ENCODE measurements at places on chromosomes 3 and 15.

GRCh38 chr3:72830452-72831223, 17.6 kb downstream of the SHQ1 start:
- H3K4me3 ChIP-seq = no peak overlapping the region
- no peak for DNase-seq
- no peak overlapping the region for H3K27ac ChIP-seq
- peaks cover 10% of the 10 kb centered on the region for H3K36me3 ChIP-seq
- no peaks in the 10 kb centered on the region for H3K27me3 ChIP-seq

DNA sequence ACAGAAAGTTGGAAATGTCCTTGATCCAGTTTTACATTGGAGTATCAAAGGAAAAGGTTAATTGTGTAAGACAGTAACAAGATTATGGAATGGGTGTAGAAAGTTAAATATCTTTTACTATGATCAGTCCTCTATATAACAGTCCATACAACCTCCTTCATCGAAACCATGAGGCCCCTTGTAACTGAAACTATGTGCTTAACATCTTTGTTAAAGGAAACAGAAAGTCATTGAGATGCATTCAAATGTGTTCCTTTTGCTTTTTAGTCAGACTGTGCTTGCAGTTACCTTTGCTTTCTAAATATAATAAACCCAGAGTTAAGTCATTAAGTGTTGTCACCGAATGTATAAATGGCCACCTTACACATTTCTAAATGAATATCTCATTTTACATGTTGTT, 1298.5 kb downstream of the ROBO2 start:
- no peaks in the 10 kb centered on the region for H3K4me1 ChIP-seq
- no peaks in the 10 kb centered on the region for H3K36me3 ChIP-seq
- no peak overlapping the region for H3K4me3 ChIP-seq
- no peak overlapping the region for H3K27ac ChIP-seq
- DNase-seq = no peak

DNA sequence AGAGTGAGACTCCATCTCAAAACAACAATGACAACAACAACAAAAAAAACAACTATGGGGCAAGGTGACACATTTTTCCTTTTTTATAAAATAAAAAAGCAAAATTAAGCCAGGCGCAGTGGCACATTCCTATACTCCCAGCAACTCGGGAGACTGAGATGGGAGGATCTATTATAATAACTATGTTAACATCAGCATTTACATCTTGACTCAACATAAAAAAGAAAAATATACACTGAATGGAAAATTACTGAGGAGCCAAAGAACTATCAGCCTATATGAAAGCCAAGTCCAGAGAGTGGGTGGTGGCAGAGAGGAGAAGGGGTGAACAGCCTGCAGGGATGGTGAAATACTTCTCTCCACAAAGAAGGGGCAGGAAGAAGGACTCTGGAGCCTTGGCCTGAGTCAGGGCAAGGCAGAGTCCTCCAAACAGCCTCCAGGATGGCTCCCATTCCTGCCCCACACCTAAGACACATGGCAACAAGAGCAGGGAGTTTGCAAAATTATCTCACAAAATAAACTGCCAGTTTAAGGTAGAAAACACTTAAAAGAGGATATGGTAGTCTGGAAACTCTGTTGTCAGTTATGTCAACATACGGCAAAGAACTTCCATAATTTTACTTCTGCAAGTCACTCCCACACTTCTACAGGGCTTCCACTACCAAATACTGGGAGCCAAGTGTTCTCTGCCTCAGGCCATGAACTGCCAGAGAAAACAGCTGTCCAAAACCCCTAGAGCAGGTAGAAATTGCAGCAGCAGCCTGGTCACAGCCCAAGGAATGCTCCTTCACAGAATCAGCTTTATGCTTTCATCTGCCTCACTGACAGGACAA, 25.9 kb downstream of the HSPBAP1 start:
- H3K4me1 ChIP-seq = no peaks in the 10 kb centered on the region
- peaks cover 7% of the 10 kb centered on the region for H3K36me3 ChIP-seq
- no peak overlapping the region for H3K27ac ChIP-seq
- no peak for DNase-seq

- no peak overlapping the region for H3K4me3 ChIP-seq
- H3K27ac ChIP-seq = no peak overlapping the region
- DNase-seq = no peak
- no peaks in the 10 kb centered on the region for H3K27me3 ChIP-seq
- no peaks in the 10 kb centered on the region for H3K4me1 ChIP-seq
Observed at GRCh38 chr3:157167371-157168042, 7.6 kb upstream of the CCNL1 start.

DNA sequence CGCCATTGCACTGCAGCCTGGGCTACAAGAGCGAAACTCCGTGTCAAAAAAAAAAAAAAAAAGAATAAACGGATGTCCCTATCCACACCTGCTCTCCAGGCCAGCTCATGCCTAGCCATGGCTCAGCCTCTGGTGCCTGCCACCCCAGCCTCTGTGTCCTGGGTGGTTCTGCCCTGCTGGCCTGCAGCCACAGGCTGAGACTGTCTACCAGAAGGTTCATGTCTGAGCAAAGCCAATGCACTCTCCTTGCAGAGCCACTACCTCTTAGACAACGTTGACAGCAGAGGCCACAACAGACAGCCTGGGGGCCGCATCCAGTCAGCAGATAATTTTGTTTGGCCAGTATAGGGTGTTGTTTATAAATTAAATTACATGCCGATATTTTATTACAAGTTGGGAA, 127.7 kb downstream of the ASB7 start:
- no peaks in the 10 kb centered on the region for H3K27me3 ChIP-seq
- no peak for DNase-seq
- H3K4me1 ChIP-seq = peaks cover 5% of the 10 kb centered on the region
- H3K27ac ChIP-seq = no peak overlapping the region
- H3K36me3 ChIP-seq = no peaks in the 10 kb centered on the region
- no peak overlapping the region for H3K4me3 ChIP-seq

GRCh38 chr3:179194931-179195330, 46.8 kb downstream of the PIK3CA start:
- no peak overlapping the region for H3K4me3 ChIP-seq
- no peak overlapping the region for H3K27ac ChIP-seq
- peaks cover 8% of the 10 kb centered on the region for H3K4me1 ChIP-seq
- no peaks in the 10 kb centered on the region for H3K36me3 ChIP-seq
- DNase-seq = no peak
- H3K27me3 ChIP-seq = no peaks in the 10 kb centered on the region

DNA sequence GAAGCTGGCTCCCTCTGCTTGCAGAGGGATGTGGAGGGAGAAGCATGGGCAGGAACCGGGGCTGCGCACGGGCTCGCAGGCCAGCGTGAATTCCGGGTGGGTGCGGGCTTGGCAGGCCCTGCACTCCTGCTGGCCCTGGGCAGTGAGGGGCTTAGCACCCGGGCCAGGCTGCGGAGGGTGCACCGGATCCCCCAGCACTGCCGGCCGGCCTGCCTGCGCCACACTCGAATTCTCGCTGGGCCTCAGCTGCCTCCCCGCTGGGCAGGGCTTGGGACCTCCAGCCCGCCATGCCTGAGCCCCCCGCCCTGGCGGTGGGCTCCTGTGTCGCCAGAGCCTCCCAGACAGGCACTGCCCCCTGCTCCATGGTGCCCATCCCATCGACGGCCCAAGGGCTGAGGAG, 47.6 kb upstream of the SPATA12 start:
- H3K27ac ChIP-seq = no peak overlapping the region
- no peaks in the 10 kb centered on the region for H3K4me1 ChIP-seq
- no peaks in the 10 kb centered on the region for H3K27me3 ChIP-seq
- no peak overlapping the region for H3K4me3 ChIP-seq

DNA sequence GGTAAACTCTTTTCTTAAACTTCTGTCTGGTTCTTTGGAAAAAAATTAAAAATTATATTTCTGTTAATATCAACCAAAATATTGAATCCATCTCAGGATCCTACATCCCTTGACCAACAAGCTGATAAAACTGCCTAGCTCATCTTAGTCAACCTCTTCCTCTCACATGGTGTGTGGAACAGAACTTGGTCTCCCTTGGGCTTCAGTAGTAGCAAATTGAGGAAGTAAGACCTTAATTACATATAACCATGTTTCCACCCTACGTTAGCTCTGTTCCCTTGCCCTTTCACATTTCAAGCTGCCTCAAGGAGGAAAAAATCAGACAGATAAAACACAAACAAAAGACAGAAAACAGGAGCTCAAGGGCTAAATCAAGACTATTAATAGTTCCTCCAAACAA, 116.4 kb downstream of the GREM1 start:
- H3K27me3 ChIP-seq = no peaks in the 10 kb centered on the region
- H3K27ac ChIP-seq = no peak overlapping the region
- H3K4me3 ChIP-seq = no peak overlapping the region
- H3K4me1 ChIP-seq = no peaks in the 10 kb centered on the region

- no peak overlapping the region for H3K27ac ChIP-seq
- no peaks in the 10 kb centered on the region for H3K4me1 ChIP-seq
- H3K4me3 ChIP-seq = no peak overlapping the region
- H3K36me3 ChIP-seq = no peaks in the 10 kb centered on the region
- H3K27me3 ChIP-seq = no peaks in the 10 kb centered on the region
- DNase-seq = peak; percentile 21
Observed at GRCh38 chr3:94862703-94863102, 799.8 kb downstream of the NSUN3 start.

- no peak overlapping the region for H3K27ac ChIP-seq
- no peaks in the 10 kb centered on the region for H3K27me3 ChIP-seq
- no peak for DNase-seq
- no peaks in the 10 kb centered on the region for H3K4me1 ChIP-seq
- no peaks in the 10 kb centered on the region for H3K36me3 ChIP-seq
Observed at GRCh38 chr3:183324083-183324482, 71.0 kb downstream of the B3GNT5 start.

DNA sequence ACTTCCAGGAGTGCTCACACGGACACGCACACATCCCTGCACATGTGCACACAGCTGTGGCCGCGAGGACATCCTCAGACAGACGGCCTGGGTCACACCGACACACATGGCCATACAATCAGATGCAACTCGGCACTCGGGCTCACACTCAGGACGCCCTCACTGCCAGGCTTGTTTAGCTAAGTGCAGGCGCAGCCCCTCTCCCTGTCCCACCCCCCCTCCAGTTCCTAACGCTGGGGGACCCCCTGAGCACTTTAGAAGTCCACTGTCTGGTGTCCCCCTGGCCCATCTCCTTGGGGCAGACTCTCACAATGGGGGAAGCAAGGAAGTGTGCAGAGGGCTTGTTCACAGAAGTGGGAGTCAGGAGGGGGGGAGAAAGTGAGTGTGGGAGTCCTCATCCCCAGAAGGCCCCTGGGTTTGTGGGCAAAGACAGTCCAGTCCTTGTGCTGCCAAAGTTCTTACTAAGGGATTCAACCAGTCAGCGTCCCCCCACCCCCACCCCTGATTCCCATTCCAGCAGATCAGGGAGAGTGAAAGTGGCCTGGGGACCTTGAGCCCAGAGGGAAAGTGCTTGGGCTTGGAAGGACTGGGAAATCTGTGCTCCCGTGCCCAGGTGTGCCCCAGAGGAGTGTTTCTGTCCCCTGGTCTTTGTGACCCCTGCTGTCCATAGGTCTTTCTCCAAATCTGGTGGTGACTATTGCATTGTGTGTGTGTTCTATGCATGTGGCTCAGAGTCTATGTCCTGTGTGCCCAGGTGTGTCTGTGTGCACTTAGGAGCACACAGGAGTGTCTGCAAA, 767 bp upstream of the GATA2 start:
- no peaks in the 10 kb centered on the region for H3K36me3 ChIP-seq
- no peak overlapping the region for H3K4me3 ChIP-seq
- no peaks in the 10 kb centered on the region for H3K4me1 ChIP-seq
- H3K27ac ChIP-seq = no peak overlapping the region
- DNase-seq = no peak

GRCh38 chr3:184180165-184180564, 5.5 kb downstream of the AP2M1 start:
- peaks cover 82% of the 10 kb centered on the region for H3K36me3 ChIP-seq
- no peak overlapping the region for H3K4me3 ChIP-seq

GRCh38 chr3:35562141-35562540, 77.2 kb upstream of the ARPP21 start:
- no peak for DNase-seq
- no peak overlapping the region for H3K4me3 ChIP-seq
- H3K36me3 ChIP-seq = no peaks in the 10 kb centered on the region
- H3K4me1 ChIP-seq = no peaks in the 10 kb centered on the region
- H3K27me3 ChIP-seq = no peaks in the 10 kb centered on the region

- no peaks in the 10 kb centered on the region for H3K4me1 ChIP-seq
- no peak for DNase-seq
- H3K27ac ChIP-seq = no peak overlapping the region
- H3K27me3 ChIP-seq = no peaks in the 10 kb centered on the region
Observed at GRCh38 chr3:112681822-112682325, 40.9 kb upstream of the CCDC80 start.

GRCh38 chr15:78232951-78233350, 1.4 kb downstream of the ACSBG1 start:
- H3K4me1 ChIP-seq = no peaks in the 10 kb centered on the region
- H3K4me3 ChIP-seq = no peak overlapping the region
- H3K27me3 ChIP-seq = no peaks in the 10 kb centered on the region
- H3K27ac ChIP-seq = no peak overlapping the region

GRCh38 chr3:36269274-36269673, 111.0 kb upstream of the STAC start:
- H3K27ac ChIP-seq = no peak overlapping the region
- H3K4me3 ChIP-seq = no peak overlapping the region
- H3K36me3 ChIP-seq = no peaks in the 10 kb centered on the region
- H3K4me1 ChIP-seq = no peaks in the 10 kb centered on the region
- no peak for DNase-seq
- H3K27me3 ChIP-seq = no peaks in the 10 kb centered on the region

DNA sequence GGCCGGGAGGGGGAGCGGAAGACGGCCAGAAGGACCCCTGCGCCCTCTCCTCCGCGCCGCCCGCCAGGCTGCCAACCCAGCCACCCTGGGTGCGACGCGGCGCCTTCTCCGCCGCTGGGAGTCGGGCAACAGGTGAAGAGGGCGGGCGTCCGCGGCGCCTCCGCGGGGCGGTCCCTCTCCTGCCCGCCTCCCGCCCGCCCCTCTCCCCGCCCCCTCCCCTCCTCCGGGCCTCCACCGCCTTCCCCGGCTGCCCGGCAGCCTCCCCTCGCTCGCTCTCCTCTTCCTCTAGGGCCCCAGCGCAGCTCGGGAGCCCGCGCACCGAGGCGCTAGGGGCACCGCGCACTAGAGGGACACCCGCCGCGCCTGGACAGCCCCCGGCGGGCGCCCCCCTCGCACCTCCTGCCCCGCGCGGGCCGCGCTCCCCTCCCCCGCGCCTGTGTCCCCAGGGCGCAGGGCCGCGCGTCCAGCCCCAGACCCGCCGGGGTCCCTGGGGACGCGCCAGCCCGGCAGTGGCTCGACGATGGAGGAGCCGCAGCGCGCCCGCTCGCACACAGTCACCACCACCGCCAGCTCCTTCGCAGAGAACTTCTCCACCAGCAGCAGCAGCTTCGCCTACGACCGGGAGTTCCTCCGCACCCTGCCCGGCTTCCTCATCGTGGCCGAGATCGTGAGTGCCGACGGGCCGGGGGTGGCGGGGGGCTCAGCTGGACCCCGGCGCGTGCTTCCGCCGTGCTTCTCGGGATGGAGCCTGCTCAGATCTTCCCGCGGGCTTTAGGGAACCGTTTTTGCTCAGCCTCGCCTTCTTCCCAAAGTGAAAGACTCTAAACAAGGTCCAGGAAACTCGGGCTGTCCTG, at the start of gene CMTM8:
CMTM8 (plus strand) TSS at position 228 of the 854 bp plus-strand sequence; CDS start at position 521, 293 bp downstream.
- DNase-seq = peak; percentile 86
- H3K36me3 ChIP-seq = no peaks in the 10 kb centered on the region
- no peaks in the 10 kb centered on the region for H3K27me3 ChIP-seq

Measured in small intestine (tissue), 16 donors.